ENCODE measurements at places on chromosomes 11 and 22.

- DNase-seq: no peak
These were observed 198.7 kb downstream of the DDX10 start for GRCh38 chr11:108863528-108863927.

GRCh38 chr11:104705490-104706190, 192.6 kb downstream of the CASP12 start:
- DNase-seq: no peak

DNA sequence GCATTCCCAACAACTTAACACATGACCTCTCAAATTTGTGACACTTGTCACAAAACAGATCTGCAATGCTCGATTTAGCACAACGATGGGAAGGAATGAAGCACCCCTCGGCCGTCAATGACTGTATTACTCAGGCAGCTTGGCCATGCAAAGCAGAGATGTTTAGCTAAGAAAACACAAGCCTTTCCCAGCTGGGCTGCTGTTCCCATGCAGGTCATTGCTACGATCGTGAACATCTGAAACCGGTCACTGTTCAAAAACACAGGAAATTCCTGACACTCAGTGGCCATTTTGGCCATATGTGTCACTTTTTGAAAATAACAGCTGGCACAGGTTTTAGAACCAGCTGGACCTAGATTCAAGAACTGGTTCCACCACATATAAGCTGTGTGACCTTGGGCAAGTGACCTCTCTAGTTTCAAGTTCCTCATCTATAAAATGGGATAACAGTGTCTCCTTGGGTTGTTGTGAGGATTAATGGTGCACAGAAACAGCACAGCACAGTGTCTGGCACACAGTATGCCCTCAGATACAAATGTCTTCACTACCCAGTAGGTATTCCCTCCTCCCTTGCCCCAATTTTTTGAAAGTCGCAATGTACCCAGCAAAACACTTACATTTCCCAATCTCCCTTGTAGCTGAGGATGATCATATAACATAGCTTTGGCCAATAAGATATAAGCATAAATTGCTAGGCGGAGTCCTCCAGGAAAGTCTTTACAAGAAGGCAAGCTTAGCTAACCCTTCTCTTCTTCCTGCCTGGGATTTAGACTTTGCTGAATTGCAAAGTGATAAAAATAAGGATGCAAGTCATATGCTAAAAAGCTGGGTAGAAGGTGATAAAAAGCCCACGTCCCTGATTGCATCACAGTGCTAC, 93.1 kb downstream of the C11orf58 start:
- no peak for DNase-seq

DNA sequence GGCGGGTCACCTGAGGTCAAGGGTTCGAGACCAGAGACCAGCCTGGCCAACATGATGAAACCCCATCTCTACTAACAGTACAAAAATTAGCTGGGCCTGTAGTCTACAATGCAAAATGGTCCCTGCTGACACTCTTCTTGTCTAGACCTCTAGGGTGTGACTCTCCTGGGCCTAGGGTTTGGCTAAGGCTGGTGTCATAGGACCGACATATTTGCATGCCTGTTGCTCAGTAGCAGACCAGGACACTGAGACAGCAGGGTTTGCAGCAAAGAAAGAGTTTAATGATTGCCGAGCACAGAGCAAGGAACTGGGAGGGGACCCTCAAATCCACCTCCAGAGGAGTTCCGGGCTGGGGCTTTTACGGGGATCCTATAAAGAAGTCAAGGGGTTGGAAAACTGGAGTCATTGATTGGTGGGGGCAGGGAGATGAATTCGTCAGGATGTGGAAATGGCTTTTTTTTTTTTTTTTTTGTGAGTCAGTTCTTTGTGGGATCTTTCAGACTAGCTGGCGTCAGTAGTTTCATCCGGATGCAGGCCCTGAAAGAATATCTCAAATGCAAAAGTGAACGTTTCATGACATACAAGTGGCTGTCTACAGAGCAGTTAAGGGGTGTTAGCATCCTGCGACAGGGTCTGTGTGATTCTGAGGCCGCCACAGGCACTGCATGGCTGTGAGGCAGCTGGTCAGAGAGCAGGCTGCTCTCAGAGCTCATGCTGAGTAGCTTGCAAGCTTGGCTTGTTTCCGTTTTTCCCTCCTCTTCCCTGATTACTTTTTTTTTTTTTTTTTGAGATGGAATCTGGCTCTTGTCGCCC, 27.2 kb upstream of the A4GALT start:
- DNase-seq: no peak

DNA sequence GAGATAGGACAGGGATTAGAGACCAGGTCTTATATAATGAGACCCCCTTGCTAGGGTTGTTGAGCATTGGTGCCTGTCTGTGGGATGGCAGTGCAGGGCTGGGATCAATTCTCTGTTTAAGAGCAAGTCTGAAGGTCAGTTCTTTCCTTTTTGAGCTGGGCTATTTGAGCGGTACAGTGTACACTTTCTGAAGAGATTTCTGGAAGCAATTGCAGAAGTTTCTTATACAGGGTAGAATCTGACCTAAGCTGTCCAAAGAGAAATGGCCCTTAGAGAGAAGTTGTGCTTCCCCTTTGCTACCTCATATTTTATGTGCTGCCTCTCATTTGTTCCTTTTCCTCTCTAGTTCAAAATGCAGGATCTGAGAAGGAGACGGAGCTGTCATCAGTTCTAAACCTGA, 35.8 kb downstream of the CSTPP1 start:
- DNase-seq: no peak

DNA sequence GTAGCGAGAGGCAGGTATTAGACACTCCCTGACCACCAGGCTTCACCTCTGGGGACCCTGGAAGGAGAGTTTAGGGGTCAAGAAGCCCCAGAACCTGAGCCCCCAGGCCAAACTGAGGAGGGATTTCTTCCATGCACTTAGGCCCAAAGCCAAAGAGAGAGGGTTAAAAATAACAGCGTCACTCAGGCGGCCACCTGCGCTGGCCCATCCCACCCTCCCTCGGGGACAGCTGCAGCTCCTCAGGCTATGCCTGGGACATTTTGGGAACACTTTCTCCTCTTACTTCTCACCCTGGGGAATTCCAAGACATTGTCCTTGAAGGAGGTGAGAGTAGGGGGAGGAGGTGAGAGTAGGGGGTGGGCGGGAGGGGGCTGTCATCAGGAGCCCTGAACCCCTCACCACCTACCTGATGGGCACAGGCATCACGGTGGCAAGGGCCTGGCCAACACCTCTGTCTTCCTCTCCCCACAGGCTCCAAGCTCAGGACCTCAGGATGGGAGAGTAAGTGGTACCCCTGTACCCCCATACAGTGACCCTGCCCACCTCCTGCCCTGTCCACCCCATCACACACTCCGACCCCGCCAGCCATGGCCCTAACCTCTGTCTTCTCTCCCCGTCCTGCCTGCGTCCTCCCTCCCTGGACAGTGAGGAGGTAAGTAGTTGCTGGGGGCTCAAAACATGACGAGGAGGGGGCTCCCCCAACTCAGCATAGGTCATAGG, 583 bp downstream of the TNNI2 start:
- DNase-seq: no peak

DNA sequence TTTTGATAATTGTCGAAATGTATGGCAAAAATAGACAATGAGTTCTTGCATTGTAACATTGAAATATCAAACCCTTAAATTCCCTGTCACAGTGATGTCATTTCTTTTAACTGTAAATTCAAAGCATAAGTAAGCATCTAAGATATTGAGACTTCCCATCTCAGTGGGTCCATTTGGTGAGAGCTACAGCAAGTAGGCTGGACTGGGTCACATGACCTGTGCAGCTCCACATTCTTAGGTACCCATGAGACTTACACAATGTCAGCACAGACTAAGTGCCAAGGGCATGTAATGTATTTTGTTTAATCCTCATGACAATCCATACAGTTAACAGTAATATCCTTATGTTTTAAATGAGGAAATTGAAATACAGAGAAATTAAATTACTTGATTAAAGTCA, 210.7 kb downstream of the NELL1 start:
- no peak for DNase-seq

DNA sequence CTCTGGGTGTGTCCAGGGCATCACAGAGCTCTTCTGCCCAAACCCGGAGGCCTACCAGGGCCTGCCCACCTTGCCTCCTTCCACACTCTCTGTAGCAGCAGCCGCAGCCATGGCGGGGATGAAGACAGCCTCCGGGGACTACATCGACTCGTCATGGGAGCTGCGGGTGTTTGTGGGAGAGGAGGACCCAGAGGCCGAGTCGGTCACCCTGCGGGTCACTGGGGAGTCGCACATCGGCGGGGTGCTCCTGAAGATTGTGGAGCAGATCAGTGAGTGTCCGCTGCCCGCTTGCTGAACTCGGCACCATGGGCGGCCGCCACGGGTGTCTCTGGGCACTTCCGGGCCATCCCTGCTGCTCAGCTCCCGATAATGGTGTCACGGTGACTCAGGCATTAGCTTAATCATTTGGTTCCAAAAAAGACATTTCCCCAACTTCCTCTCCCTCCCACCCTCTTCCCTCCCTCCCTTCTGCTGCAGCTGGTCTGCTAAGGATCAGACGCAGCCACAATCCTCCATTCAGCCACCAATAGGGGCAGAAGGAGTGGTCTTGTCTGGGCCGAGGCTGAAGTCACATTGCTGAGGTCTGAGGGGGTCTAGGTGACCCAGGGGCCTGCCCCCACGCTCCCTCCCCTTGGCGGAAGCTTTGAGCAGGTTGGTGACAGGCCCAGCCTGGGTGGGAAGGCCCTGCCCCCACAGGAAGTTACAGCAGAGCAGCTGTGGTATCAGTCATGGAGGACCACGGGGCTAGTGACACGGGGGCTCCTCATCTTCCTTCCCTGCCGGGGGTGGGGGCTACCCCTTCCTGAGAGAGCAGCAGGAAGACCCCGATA, 950 bp downstream of the FERMT3 start:
- DNase-seq: no peak

- DNase-seq: no peak
These were observed 5.5 kb downstream of the C11orf24 start for GRCh38 chr11:68266121-68266891.

- DNase-seq: no peak
These were observed 118.1 kb downstream of the BBOX1 start for GRCh38 chr11:27158456-27159334.

DNA sequence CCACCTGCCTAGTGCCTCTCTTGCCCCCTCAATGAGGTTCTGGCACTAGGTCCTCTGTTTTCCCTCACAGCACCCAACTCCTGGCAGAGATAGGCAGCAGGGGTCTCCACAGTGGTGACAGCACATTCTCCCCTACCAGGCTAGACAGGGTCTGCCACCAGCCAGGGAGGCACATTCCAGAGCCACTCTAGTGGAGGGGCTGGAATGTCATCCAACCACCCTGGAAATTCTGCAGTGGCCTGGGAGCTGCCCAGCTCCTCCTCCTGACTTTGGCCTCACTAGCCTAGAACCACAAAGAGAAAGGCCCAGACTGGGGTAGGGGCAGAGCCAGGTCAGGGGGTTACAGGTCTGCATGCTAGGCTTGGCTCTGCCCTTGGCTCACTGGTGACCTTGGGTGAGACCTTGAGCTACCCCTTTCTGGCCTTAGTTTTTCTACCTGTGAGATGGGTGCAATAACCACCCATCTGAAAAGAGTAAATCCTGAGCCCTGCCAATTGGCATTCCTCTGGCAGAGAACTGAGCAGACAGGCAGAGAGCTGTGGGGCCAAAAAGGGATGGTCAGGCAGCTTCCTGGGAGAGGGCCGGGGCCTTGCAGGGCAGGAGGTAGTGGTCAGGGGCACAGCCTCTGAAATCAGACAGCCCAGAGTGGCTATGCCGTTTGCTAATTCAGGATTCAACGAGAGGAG, 7.1 kb downstream of the P2RY2 start:
- no peak for DNase-seq

DNA sequence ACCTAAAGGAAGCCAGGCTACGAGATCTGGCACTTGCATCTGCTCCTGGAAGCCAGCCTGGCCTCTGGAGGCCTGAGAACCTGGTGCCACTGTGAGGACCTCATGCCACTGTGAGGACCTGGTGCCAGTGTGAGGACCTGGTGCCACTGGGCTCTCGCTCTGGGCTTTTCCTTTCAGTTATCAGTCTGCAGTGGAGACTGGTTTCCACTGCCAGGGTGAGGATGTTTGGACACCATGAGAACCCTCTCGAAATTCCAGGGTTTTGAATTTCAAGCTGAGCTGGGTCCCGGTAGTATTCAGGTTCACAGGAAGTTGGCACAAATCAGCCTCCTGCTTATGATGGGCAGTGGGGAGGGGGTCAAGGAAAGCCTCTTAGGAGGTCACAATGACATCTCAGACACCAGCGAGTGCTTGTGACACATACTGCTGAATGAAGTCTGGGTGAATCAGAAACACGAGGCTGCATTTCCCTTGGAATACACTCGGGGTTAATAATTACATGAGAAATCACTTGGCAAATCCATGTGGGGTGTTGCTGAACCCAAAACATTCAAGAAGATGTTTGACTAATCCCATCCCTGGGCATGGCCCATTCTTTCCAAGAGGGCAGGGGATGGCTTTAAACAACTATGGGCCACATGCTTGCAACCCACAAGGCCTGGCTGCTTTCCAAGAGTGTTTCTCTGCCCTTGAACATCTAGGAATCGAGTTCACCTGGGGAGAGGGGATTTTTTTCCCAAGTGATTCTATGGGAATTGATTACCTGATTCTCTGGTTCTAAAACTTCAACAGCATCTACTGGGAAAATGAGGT, 60.2 kb downstream of the LINC01488 start:
- no peak for DNase-seq

DNA sequence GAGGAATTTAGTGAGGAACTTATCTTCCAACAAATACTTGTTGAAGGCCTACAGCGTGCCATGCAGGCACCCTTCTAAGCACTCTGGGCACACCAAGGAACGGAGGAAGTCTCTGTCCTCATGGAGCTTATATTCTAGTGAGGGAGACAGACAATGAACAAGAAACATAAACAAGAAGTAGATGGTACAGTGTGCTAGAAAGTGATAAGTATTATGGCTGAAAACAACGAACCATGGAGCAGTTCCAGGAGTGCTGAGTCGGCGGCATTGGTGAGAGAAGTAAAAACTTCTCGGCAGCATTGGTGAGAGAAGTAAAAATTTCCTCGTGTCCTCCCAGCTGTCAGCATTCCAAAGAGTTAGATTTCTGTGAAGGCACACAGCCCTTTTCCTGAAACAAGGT, 53.2 kb downstream of the FAM76B start:
- DNase-seq: no peak

- no peak for DNase-seq
These were observed 96.2 kb downstream of the RASSF10 start for GRCh38 chr11:13105237-13105844.

DNA sequence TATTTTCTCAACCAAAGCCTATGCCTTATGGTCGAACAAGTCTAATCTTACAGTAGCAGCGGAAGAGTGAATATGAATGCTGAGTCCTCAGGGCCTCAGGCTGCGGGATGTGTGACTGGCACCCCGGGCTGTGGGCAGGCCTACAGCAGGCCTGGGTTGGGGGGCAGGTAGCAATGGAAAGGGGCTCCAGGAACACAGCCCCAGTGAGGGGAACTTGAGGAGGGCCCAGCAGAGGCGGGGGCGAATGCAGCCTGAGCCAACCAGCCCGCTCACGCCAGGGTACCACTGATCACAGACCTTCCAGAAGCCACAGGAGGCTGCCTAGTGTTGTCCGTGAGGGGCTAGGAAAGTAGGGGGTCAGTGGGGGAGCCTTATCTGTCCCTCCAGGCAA, 11.3 kb upstream of the CD5 start:
- no peak for DNase-seq

GRCh38 chr11:113504071-113504470, 28.9 kb upstream of the DRD2 start:
- no peak for DNase-seq
